ENCODE measurements at places on chromosomes 6 and 20. TPM values are rescaled to one million over a fixed set of nuclear protein-coding genes. Genes with fewer than 3 reads are reported as not detected.

ULBP1 gene
- 0.13 TPM for total RNA-seq

BPIFB2 gene
- total RNA-seq = not detected

- no peaks in the 10 kb centered on the region for H3K27me3 ChIP-seq
- H3K4me3 ChIP-seq = no peak overlapping the region
- peaks cover 31% of the 10 kb centered on the region for H3K36me3 ChIP-seq
- H3K27ac ChIP-seq = no peak overlapping the region
Measured at GRCh38 chr6:43608310-43608763, 20.7 kb downstream of the GTPBP2 start.

DNA sequence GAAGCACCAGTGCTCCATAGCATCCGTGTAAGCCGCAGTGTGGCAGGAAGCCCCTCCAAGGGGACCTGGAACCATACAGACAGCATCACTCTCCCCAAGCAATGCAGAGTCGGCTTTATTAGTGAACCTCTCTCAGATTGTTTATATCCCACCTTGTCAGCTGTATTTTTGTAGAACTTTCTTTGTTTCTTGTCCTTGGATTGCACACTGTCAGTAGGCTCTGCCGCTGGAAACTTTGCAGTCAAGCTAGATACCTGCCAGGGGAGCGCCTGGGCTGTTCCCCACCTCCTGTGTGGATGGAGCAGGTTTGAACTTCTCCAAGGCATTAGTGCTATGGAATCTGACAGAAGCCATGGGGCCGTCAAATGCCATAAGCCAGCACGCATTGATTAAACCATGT, 18.6 kb upstream of the CLDN20 start:
- no peak overlapping the region for H3K27ac ChIP-seq
- H3K4me1 ChIP-seq = no peaks in the 10 kb centered on the region
- H3K4me3 ChIP-seq = no peak overlapping the region
- no peak for DNase-seq
- H3K36me3 ChIP-seq = peaks cover 18% of the 10 kb centered on the region

DNA sequence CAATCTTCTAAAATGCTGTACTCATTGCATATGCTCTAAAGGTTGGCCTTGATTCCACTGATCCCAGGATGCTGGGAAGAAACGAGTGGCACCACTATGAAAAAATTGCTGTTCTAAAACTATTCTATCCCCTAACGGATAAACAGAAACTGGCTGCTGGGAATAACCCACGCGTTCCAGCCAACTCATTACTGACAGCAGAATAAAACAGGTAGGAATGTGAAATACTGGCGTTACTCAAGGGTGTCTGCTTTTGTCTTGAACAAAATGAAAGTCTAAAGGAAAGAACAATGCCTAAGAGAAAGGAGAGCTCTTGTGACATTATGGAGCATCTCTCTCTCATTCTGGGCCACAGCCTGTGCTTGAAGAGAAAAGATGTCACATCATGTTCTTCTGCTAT, 26.1 kb downstream of the GPR63 start:
- no peaks in the 10 kb centered on the region for H3K27me3 ChIP-seq
- H3K27ac ChIP-seq = no peak overlapping the region
- H3K36me3 ChIP-seq = no peaks in the 10 kb centered on the region
- no peak overlapping the region for H3K4me3 ChIP-seq
- no peaks in the 10 kb centered on the region for H3K4me1 ChIP-seq

GRCh38 chr20:19302714-19303113, 90.3 kb downstream of the SLC24A3 start:
- H3K4me3 ChIP-seq = no peak overlapping the region
- H3K27me3 ChIP-seq = no peaks in the 10 kb centered on the region
- no peaks in the 10 kb centered on the region for H3K36me3 ChIP-seq
- DNase-seq = no peak

DNA sequence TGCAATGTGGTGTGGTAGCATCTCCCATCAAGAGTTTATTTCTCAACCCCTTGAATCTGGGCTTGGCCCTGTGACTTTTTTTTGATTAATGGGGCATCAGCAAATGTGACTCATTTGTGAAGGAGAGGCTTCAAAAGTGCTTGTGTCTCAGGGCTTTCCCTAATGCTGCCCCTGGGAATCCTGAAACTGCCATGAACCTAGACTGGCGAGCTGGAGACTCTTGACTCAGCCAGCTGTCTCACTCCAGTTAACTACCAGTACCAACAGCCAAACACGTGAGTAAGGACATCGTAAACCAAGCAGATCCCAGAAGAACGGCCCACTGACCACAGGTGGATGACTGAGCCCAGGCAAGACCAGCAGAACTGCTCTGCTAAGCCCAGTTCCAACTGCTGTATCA, 72.8 kb upstream of the ADTRP start:
- H3K27me3 ChIP-seq = no peaks in the 10 kb centered on the region
- H3K4me3 ChIP-seq = no peak overlapping the region
- no peaks in the 10 kb centered on the region for H3K36me3 ChIP-seq

Data from muscle of leg (tissue), 16 donors.